ENCODE measurements at places on chromosomes 12 and 14.

- no peak for DNase-seq
These were observed 5.4 kb downstream of the RIMBP2 start for GRCh38 chr12:130710733-130711080.

GRCh38 chr12:93857991-93858447 lies 180.8 kb downstream of the CRADD start:
- DNase-seq = no peak

DNA sequence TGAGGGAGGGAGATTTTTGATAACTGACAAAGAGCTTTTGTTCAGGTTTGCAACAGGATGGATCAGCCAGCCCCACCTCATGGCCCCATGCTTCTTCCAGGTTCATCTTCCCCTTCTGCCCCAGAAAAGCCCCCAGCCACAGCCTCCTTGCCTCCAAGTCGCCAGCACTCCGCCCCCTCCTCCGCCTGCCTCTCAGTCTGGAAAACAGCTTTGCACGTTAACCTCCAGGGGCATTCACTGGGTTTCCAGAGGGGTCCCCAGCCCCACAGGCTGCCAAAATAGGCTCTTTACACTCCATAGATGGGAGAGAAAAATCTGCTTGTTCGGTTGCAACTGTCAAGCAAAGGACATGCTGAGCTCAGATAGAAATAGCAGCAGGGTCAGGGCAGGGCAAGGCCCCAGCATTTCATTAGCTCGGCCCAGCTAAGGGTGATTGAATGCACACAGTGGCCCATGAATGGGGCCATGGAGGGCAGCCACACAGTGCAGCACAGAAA lies 253.6 kb downstream of the ZFP36L1 start:
- DNase-seq = no peak

DNA sequence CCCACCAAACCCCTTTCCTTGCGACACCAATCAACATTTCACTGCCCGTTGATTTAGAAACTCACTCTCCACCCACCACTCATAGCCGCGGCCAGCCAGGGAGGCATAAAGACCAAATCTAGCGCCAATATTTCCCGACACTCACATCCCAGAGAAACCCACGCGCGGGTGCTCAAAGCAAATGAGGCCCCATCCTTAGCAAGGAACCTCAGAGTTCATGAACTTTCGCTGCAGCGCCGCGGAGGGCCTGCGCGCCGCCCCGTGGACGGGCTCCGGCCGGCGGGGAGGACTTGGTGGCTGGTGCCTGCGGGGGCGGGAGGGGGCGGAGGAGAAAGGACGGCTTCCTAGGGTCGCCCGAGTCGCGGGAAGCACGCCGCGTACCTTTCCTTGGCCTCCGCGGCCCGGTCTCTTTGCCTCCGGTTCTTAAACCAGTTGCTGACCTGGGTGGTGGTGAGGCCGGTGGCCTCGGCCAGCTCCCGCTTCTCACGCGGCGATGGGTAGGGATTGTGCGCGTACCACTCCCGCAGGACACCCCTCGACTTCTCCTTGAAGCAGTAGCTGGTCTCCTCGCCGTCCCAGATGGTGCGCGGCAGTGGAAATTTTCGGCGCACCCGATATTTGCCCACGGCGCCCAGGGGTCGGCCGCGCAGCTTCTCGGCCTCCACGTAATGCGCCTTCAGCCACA lies 886 bp downstream of the SIX1 start:
- DNase-seq = peak; percentile 42

- no peak for DNase-seq
These were observed 15.6 kb upstream of the NGB start for GRCh38 chr14:77286576-77286975.

DNA sequence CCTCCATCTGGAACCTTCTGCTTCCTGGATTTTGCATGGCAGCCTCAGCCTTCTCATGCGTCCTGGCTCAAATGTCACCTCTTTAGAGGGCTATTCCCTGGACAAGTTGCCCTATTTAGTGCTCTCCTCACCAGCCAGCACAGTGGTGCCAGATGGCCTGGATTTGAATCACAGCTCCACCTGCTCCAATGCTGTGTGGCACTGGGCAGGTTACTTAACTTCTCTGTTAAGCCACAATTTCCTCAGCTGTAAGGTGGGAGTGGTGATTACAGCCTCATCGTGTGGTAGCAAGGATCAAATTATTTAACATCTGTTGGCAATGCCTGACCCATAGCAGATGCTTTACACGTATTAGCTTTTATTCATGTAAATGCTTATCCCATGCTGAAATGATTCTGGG lies 16.7 kb upstream of the POP5 start:
- no peak for DNase-seq

GRCh38 chr12:11689591-11690186 lies 40.2 kb downstream of the ETV6 start:
- no peak for DNase-seq

DNA sequence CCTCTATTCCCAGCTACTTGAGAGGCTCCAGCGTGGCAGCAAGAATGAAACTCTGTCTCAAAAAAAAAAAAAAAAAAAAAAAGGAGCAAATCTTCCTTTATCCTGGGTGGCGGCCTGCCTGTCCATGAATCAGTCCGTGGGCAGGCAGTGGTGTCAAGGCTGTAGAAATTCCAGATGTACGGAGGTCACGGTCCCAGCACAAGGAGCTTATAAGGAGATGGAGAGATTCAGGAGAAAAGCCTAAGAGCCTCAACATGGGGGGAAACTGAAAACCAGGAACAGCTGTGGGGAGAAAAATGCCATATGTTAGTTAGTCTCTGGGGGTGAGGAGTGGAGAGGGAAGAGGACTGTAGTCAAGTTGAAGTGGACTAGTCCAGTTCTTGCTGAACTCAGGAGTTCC lies 130.5 kb upstream of the CRY1 start:
- DNase-seq = no peak

DNA sequence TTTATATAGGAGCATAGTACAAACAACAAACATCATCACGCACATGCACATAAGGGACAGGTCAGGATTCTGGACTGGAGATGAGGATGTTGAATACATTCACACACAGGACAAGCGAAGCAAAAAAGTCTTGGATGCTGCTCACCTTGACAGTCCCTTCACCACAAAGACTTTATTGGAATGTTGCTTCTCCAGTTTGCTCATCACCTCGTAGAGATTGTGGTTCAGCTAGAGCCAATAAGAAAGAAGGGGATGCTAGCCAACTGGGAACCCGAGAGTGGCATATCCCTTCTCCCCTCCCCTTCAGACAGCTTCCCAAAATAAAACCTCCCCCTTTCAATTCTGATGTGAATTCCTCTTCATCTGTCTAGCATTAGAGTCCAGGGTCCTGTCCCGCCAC lies 25.4 kb upstream of the SMAGP start:
- DNase-seq = no peak

DNA sequence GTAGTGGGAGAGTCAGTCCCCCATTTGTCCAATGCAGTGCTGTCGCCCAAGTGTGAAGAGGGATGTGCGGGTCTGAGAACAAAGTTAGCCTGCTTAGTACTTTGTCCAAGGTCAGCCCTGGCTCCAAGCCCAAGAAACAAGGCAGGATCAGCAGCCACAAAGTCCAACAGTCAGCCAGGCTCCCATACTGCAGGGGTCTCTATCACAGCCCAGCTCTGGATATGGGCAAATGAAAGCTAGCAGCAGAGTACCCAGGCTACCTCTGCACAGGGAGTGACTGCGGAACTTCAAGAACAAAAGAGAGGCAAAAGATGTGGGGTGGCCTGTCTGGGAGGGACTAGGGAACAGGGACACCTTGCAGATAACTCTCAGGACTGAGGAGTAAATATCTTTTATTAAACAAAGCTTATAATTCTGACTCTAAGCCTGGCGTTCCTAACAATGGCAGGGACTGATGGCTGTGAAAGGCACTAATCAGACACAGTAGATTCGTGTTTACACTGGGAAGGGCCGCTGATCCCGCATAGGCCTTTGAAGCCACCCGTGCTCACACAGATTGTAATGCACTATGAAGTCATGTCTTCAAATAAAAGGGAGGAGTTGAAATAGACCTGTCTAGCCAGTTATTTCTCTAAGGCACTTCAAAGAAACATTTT lies 91.0 kb upstream of the EEA1 start:
- DNase-seq = peak; percentile 23

GRCh38 chr12:49912345-49913255 lies 8.9 kb upstream of the FAIM2 start:
- DNase-seq = no peak

- no peak for DNase-seq
These were observed 240.6 kb downstream of the EGLN3 start for GRCh38 chr14:33710273-33710672.

GRCh38 chr14:84807673-84808072 lies 722.3 kb upstream of the FLRT2 start:
- DNase-seq = no peak

- no peak for DNase-seq
These were observed 186.1 kb upstream of the SLC38A2 start for GRCh38 chr12:46558677-46559076.

GRCh38 chr12:124548854-124549378 lies 18.5 kb downstream of the NCOR2 start:
- peak; percentile 80 for DNase-seq

DNA sequence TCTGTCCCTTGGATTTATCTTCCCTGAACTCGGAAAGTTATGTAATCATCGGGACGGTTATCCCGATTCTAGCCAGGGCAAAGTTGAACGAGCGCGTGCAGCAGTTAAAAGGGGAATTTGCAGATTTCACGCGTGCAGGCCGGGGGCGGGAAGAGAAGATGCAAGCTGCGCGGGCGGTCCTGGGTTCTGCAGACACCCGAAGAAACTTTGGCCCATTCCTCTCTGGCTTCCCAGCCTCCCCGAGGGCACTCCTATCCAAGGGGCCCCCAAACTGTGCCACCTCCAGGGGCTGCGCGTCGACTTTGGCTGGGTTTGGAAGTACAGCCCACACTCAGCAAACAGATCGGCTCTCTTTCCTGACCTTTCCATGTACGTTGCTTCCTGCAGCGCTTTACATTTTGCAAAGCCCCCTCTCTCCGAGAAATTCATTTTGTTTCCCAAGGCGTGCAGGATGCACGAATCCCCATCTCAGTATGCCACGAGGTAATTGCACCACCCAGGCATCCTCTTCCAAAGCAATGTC lies 941 bp upstream of the PPP1CC start:
- DNase-seq = no peak

- no peak for DNase-seq
These were observed 290.3 kb downstream of the EMP1 start for GRCh38 chr12:13486794-13487193.

DNA sequence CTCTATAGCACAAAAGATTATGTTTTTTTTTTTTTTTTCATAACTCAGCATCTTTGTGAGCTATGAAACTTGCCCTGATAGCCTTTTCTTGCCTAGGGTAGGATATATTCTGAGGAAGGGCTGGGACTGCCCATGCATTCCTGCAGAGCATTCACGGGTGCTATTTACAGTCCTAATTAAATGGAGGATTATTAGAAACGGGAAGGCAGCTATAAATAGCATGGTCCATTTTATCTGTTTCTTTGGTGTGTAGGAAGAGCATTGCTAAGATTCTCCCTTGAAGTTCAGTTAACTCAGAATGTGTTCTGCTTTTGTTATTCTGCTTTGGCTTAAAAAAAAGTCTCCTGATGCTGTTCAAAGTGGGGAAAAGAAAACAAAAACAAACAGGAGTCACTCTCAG lies 630.9 kb downstream of the DIO2 start:
- DNase-seq = no peak

DNA sequence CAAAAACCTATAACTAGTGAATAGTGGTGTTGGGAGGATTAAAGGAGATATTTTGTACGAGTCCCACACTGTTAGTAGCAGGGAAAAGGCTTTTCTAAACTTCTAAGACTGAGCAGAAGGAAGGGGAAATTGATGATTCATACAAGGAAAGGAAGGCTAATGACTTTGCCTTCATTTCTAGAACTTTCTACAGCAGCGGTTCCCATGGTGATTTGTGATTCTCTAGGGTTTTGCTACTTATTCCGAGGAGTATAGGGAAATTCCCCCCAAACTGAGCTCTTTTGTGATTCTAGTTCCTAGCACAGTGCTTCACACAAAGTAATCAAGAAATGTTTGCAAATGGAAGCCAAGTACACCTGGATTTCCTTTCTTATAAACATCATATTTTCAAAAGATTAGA lies 23.8 kb upstream of the PWP1 start:
- no peak for DNase-seq

- no peak for DNase-seq
These were observed 13.0 kb upstream of the P2RX4 start for GRCh38 chr12:121196902-121197301.

DNA sequence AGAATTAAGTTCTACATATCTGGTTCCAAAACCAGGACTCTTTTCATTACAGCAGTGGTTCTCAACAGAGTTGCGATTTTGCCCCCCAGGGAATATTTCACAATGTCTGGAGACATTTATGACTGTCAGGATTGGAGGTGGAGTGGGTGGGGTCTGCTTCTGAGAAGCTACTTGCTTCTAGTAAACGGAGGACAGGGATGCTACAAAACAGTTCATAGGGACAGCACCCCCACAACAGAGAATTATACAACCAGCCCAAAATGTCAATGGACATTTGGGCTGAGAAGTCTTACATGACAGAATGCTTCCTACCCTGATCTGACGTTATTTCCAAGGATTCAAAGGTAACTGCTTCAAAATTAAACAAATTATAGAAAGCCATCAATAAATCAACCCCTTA lies 739 bp upstream of the SPATA7 start:
- DNase-seq = no peak

GRCh38 chr12:45298721-45299692 lies 83.1 kb downstream of the ANO6 start:
- no peak for DNase-seq

DNA sequence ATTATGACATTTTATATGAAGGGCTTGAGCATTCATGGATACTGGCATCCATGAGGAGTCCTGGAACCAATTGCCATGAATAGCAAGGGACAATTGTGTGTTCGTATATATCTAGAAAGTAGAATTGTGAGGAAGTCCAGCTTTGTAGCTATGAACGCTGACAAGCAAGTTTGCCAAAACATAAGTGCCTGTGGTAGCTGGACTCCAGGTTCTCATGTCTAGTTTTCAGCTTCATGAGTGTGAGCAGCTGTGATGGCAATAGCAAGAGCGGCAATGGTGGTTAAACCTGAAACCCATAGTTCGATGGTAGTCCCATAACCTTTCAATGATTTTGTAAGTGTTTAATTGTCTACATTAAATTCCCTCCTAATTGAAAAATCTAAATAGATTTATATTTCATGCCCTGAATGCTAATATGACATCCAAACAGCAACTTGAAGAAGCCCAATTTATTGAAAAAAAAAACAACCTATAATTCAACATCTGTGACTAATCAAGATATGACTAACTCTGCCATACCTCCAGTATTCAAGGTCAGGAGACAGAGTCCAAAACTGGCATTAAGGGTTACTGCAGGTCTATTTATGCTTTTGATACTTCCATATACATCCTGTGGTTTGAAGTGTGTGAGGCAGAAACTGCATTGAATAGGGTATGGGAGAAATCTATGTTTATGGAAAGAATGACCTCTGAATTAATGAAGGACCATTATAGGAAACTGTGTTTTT lies 50.3 kb upstream of the PCED1B start:
- no peak for DNase-seq

GRCh38 chr12:49974677-49975317 lies 2.0 kb downstream of the AQP6 start:
- DNase-seq = no peak

DNA sequence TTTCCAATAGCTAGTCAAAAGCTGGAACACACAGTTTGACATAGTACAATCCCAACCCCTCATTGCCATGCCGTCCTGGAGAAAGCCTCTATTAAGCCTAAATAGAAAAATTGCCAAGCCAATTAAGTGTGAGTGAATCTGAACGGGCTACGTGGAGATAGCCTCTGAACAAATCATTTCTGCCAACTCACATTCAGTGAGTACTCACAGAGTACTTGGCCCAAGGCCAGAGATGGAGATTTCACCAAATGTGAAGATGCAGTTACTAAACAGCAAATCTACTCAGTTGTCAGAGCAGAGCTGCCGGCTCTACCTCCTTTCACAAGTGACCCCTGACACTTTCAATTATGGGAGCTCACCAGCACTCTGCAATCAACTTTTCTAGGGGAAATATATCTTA lies 350.0 kb downstream of the GALC start:
- DNase-seq = no peak
